ENCODE measurements at places on chromosomes 7 and 10.

GRCh38 chr7:75534727-75535307 is 42.7 kb downstream of the SPDYE5 start:
- DNase-seq = no peak

- DNase-seq = no peak
Measured at GRCh38 chr7:50868426-50869100, 85.9 kb upstream of the GRB10 start.

DNA sequence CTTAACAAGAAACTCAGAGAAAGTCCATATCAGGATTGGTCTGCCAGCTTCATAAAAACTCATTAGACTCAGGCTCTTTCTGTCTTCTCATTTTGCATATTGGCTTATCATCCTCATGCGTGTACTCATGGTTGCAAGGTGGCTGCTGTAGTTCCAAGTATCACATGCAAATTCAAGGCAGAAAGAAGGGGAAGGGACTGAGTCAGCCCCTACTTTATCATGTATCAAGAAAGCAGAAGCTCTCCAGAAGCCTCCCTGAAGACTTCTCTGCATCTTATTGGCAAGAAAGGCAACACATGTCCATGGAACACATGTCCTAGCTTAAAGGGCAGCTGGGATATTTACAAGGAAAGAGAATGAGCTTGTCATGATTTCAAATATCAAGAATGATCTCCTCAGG is 19.4 kb upstream of the EZH2 start:
- DNase-seq = no peak

GRCh38 chr10:80487421-80487785 is 33.3 kb downstream of the TSPAN14 start:
- DNase-seq = no peak

- DNase-seq = no peak
Measured at GRCh38 chr7:102425639-102426267, 7.6 kb upstream of the ORAI2 start.

DNA sequence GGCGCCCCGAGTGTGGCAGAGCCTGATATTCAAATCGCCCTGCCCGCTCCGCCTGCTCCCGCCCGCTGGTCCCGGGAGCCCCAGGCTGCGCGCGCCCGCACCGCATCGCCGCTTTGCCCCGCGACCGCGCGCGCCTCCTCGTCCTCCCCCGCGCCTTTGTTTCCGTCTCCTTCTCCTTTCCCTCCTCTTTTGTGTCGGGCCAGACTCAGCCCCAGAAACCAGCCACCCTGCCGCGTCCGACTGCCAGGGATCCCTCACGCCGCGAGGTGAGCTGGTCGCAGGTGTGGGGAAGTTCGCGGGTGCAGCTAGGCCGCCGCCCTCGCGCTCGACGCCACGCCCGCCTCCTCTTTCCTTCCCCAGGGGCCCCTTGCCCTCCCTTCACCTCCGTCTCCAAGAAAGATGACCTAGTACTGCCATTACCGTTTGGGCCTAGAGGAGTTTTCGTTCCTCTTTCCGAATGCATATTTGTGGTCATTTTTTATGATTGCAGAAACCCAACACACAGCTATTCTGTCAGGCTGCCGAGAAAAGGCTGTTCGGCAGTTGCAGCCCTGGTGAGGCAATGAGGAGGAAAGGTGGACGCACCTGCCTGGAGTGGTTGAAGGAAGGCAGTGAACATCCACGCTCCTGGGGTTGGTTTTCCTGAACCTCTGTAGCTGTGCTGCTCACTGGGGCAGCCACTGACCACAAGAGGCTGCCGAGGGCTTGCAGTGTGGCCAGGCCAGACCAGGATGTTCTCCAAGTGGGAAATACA is 107.3 kb downstream of the SNX10 start:
- no peak for DNase-seq

DNA sequence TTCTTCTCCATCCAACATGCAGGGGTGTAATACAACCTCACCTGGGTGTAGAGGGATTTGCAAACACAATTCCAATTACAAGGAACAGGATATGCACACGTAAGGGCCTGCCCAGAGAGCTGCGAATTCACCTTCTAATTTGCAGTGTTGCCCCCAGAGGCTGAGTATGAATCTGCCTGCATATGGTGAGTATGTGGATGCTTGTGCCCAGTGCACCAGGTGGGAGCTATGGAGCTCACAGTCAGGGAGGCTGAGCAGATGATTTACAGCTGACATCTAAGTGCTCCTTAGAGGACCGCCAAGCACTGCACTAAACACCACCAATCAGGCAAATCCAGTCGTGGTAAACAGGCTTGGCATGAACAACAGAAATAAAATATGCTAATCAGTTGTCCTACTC is 132.0 kb downstream of the RELN start:
- DNase-seq = no peak

GRCh38 chr7:150375662-150376521 is 3.2 kb upstream of the ZNF775 start:
- no peak for DNase-seq

DNA sequence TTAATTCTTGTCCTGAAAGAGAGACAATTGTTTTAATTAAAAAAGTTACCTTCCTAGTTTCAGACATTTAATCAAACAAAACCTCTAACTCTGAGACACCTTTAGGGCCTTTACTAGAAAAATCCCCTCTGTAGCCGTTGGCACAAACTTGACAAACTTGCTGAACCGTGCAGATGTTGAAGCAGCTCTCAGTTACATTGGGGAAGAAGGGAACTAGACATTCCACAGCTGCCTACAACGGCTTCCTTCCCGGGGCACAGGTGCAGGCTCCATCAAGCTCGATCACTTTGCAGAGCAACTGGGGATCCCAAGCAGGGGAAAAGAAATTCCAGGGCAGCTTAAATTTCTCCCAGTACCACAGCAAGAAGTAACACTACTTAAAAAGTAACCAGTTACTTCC is 141.3 kb downstream of the SKAP2 start:
- DNase-seq = no peak
